Mesothelial cell of epicardium (in vitro differentiated cells): ENCODE measurements at places on chromosomes 5 and 9. TPM values are rescaled to one million over a fixed set of nuclear protein-coding genes. Genes with fewer than 3 reads are reported as not detected.

The KCTD16 gene
- 3.9 to 4.8 TPM (median 4.5 TPM) in 3 replicates for total RNA-seq

- DNase-seq: no peak
Observed at GRCh38 chr9:112605963-112606699, 111.8 kb downstream of the INIP start.

The MCTP1 gene
- total RNA-seq: 7.9 to 10.2 TPM (median 9.1 TPM) in 3 replicates

- DNase-seq: no peak
Observed at GRCh38 chr5:35880156-35880555, 23.5 kb downstream of the IL7R start.

- no peak for DNase-seq
Observed at GRCh38 chr9:111458139-111459009, 25.8 kb downstream of the ECPAS start.

GRCh38 chr5:44807269-44807668 is 1.5 kb upstream of the MRPS30 start:
- no peak for DNase-seq

The QRFP gene
- not detected in 3 replicates for total RNA-seq

The TXNDC8 gene
- not detected in 3 replicates for total RNA-seq

- no peak for DNase-seq
Observed at GRCh38 chr5:13201022-13201421, 743.5 kb downstream of the DNAH5 start.

The TSLP gene
- total RNA-seq: 0.32 to 0.47 TPM (median 0.42 TPM) in 3 replicates

The ACSL6 gene
- total RNA-seq: not detected in 3 replicates

- DNase-seq: no peak
Observed at GRCh38 chr5:167943343-167943742, 348.1 kb upstream of the WWC1 start.

DNA sequence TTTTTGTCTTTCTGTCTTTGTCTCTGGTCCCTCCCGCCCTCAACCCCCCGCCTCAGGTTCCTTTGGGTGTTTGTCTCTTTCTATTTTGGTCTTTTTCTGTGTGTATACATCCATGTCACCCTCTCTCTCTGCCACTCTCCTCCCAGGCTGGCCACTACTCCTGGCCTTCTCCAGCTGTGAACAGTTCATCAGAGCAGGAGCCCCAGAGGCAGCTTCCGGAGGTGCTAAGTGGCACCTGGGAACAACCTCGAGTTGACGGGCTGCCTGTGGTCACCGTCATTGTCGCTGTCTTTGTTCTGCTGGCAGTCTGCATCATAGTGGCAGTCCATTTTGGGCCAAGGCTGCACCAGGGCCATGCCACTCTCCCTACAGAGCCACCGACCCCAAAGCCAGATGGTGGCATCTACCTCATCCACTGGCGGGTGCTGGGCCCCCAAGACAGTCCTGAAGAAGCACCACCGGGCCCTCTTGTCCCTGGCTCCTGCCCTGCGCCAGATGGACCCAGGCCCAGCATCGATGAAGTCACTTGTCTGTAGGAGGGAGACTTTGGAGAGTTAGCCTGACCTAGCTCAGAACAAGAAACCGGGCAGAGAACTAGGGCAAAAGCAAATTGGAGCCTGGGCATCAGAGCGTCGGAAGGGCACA is 1.7 kb downstream of the SMIM33 start:
- DNase-seq: no peak

DNA sequence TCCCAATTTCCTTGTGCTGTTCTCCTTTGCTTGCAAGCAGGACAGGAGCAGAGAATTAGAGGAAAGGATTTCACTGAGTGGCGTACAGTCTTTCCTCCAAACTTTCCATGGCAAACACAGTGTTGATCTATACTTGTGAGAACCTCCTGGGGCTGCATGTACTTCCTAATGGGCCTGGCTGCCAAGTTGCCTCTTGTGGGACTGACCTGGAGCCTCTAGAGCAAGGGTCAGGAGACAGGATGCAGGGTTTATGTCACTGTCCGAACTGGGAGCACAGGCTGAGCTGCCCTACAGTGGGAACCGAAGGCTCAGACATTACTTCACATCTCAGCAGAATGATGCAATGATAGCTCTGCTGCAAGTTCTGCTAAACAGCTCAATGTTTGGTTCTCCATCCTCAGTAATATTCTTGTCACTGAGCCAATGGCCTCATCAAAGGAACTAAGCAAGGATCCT is 102.3 kb downstream of the ENC1 start:
- no peak for DNase-seq

The AQP7 gene
- 0.44 to 1.7 TPM (median 1.3 TPM) in 3 replicates for total RNA-seq

The TMEFF1 gene
- 19.6 to 25.5 TPM (median 24.3 TPM) in 3 replicates for total RNA-seq

DNA sequence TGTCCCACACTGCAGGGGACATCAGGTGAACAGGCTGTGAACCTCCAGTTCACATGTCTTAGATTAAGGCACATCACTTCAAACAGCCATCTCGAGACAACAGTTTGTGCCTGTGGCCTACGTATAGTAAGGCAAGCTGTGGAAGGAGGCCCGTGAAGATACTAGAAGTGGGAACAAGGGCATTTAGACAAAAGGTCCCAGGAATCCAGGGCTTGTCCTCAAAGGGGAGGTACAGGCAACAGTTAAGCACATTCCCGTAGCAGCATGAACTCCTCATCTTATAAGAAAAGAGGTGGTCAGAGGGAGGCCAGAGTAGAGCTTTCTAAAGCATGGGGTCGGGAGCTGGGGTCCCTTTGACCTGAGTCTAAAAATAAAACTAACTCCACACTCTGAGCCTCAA is 122.5 kb upstream of the TRPM3 start:
- DNase-seq: no peak

The CMYA5 gene
- 6.5 to 7.6 TPM (median 6.7 TPM) in 3 replicates for total RNA-seq

GRCh38 chr5:151171529-151171928 is 13.9 kb upstream of the ANXA6 start:
- no peak for DNase-seq

The IRX2 gene
- total RNA-seq: 30.3 to 32.6 TPM (median 30.7 TPM) in 3 replicates

DNA sequence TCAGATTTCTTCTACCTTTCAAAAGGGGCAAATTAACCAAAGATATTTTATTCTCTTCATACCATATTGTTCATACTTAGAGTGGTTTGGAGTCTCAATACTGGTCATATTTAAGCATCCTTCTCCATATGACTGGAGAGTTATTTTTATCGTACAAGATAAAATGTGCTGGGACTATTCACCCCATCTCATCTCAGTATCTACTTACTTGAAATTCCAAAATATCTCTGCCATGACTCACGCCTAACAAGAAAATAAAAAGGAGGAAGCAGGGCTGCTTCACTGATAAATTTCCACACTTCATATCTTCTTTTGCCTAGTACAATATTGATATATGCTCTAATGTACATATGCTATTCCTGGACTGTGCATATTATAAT is 277.9 kb upstream of the CDH9 start:
- DNase-seq: no peak

- no peak for DNase-seq
Observed at GRCh38 chr5:21689587-21689986, 1163.6 kb downstream of the CDH12 start.

GRCh38 chr5:130099008-130099407 is 194.7 kb downstream of the CHSY3 start:
- DNase-seq: no peak

The SERF1A gene
- total RNA-seq: 21.8 to 25.6 TPM (median 23.3 TPM) in 3 replicates

DNA sequence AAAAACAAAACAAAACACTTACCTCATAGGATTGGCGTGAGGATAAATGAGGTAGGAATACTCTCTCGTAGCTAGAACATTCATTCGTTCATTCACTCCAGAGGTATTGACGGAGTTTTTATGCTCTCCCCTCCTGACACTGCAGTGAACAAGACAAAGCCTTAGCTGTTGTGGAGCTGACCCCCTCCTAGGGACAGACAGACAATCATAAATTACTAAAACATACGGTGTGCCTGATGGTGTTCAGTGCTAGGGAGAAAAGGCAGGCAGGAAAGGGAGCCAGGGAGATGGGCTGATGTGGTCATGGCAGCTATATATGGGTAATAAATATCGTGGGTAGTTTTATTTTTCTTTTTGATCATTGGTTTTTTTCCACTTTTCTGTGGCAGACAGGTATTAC is 5.7 kb upstream of the BRD3 start:
- DNase-seq: no peak

The C9orf50 gene
- total RNA-seq: 0.23 to 0.87 TPM (median 0.69 TPM) in 3 replicates

- DNase-seq: no peak
Observed at GRCh38 chr5:95958310-95959014, 3.2 kb downstream of the ELL2 start.

DNA sequence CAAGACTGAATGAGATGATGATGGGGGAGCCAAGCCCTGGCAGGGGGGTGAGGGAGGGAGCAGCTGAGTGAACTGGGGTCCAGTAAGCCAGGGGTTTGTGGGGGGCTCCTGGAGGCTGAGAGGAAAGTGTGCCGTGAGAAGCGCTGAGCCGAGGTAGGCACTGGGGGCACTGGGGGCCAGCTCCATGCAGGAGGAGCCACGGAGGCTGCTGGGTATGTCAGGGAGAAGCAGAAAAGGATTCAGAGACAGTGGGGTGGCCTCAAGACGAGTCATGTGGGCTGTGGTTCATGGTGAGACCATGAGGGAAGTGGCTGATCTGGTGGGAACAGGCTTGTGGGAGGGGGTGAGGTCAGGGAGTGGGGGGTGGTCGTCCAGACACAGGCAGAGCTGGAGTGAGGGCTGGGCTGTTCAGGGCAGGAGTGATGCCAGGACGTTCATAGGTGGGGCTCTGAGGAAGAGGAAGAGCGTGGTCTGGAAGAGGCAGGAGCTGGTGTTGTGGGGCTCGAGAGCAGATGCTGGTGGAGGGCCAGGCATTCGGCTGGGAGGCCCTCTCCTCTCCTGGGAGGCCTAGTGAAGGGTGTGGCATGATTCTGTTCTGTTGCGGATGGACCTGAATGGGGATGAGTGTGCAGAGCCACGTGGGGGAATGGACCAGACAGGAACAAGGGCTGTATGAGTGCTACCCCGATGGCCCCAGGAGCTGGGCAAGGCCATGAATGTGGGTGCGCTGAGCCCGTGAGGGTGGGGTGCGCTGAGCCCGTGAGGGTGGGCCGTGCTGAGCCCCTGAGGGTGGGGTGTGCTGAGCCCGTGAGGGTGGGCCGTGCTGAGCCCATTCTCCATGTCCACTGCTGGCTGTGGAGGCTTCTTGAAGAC is 92.7 kb upstream of the CACNA1B start:
- no peak for DNase-seq

DNA sequence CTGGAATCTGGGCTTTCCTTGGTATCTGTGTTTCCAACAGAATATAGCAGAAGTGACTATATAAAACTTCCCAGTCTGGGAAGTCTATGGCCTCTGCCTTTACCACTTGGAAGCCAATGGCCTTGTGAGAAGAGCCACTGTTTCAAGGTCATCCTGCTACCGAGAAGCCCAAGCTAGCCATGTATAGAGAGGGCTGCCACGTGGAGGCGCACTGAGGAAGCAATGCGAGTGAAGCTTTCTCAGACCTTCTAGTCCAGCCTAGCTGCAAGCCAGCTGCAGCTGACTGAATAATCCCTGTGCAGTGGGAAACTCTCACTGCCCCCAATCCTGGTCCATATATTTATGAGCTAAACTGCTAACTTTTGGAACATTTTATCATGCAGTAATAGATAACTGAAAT is 661.8 kb upstream of the RIOK2 start:
- DNase-seq: no peak

- no peak for DNase-seq
Observed at GRCh38 chr5:178569485-178569884, 20.7 kb downstream of the COL23A1 start.

DNA sequence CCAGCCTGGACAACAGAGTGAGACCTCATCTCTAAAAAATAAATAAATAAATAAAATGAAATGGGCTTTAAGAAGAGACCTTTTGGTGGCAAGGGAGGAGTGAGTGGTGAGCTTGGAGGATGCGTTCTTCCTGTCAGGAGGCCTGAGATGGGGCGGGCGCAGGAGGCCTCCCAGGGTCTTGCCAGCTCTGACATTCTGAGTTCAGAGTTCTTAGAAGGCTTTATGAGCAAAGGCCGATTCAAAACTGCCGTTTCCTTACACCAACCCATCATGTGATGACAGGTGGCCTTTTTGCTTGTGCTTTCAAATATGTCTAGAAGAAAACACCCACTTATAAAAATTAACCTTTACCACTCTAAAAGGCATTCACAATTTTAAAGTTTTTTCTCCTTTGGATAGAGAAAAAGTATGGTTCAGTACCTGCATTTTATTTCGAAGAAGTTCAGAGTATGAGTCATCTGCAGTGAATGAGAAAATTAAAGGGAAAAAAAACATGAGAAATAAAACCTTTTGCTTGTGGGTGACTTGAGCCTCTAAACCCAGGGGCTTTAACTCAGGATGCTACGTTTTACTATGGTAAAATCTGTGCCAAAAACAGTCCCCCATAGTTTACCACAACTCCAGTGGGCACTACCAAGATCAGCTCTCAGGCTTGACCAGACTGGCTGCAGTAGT is 157.4 kb upstream of the OTULINL start:
- no peak for DNase-seq

The OLFM1 gene
- total RNA-seq: 0.86 to 2.0 TPM (median 1.4 TPM) in 3 replicates

GRCh38 chr5:139872851-139873794 is 77.5 kb downstream of the PSD2 start:
- no peak for DNase-seq

DNA sequence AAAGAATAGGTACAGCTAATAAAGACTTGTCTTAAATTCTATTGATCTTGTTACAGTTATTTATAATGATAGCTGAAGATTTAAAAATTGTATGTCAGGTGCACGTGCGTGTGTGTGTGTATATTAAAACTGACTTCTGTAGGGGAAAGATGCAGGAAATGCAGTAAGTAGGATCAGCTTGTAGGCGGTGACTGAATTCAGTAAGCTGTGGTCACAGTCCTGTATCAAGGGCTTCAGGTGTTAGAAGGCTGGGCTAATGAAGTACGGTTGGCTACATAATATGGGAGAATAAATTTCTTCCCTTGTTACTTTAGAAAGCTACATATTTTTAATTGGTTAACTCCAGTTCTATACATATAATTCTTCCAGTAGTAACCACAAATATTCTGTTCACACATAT is 54.2 kb downstream of the LNPEP start:
- no peak for DNase-seq

DNA sequence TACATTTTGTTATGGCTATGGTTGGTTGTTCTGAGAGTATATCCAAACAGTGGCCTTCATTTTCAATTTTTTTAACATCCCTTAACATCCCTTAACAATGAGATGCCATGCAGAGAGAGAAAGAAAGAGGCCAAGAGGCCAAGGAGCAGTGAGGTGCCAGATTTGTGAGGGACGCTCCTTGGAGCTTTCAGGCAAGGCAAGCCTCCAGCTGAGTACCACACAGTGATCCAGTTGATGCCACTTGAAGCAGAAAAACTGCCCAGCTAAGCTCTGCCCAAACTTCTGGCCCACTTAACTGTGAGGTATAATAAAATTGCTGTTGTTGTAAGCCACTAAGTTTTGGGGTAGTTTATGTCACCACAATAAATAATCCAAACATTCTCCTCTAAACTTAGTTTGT is 22.6 kb upstream of the EMB start:
- no peak for DNase-seq

The TMEM161B gene
- 20.3 to 29.5 TPM (median 23.1 TPM) in 3 replicates for total RNA-seq

DNA sequence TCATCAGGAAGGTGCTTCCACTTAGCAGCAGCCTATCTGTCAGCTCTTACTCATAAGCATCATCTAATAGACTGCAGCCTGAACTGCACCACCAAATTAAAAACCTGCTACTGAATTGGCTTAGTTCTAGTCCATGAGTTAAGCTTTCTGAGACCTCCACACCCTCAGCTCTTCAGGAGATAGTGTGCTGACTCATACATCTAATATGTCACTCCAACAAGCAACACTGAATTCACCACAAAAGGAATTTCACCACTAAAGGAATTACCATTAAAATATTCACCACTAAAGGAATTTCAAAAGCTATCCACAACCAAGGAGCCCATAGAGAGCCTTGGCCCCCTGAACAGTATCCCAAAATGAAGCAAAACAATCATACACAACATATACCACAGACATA is 418.5 kb upstream of the RORB start:
- no peak for DNase-seq

GRCh38 chr9:19379283-19379682 is 753 bp downstream of the RPS6 start:
- DNase-seq: no peak

- no peak for DNase-seq
Observed at GRCh38 chr5:177972613-177973012, 23.4 kb downstream of the PROP1 start.
